Dermis blood vessel endothelial cell (primary cell): ENCODE measurements at places on chromosomes 1 and 21.
A peak's percentile ranks its signal among the peaks of the same experiment; 100 is the strongest.

DNA sequence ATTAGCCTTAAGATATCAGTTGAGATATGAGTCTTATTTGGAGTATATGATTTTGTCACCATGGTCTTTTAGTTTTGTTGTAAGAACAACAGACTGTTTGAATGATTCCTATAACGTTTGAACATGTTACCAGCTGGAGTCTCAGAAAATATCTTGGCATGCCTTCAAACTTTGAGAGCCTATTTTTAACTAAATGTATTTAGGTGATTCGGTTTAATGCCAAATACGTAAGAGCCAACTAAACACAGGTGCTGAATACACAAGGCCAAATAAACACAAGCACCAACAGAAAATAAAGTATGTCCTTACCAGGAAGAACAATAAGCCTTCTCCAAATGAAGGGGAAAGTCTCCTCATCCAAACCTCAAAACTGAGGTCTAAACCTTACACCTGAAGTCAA is 48.6 kb downstream of the PRKACB start:
- DNase-seq: no peak

GRCh38 chr1:214370615-214371014 is 89.7 kb downstream of the SMYD2 start:
- DNase-seq: no peak

DNA sequence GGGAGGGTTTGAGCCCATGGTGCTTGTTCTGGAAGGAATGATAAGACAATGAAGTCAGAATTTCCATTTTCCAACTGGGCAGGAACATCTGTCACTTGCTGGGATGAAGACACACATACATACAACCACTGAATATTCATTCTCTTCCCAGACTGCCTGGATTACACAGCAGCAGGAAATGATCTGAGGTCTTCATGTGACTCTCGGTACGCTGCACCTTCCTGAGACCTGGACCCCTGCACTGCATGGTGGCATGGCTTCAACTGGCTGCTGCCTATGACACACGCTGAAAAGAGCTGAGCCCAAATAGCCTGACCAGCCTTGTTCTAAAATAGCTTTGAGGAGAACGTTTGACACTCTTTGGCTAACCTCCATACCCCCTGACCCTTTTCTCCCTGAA is 150.6 kb downstream of the GABPA start:
- peak; percentile 68 for DNase-seq

GRCh38 chr1:230992100-230992774 is 13.3 kb downstream of the ARV1 start:
- no peak for DNase-seq

DNA sequence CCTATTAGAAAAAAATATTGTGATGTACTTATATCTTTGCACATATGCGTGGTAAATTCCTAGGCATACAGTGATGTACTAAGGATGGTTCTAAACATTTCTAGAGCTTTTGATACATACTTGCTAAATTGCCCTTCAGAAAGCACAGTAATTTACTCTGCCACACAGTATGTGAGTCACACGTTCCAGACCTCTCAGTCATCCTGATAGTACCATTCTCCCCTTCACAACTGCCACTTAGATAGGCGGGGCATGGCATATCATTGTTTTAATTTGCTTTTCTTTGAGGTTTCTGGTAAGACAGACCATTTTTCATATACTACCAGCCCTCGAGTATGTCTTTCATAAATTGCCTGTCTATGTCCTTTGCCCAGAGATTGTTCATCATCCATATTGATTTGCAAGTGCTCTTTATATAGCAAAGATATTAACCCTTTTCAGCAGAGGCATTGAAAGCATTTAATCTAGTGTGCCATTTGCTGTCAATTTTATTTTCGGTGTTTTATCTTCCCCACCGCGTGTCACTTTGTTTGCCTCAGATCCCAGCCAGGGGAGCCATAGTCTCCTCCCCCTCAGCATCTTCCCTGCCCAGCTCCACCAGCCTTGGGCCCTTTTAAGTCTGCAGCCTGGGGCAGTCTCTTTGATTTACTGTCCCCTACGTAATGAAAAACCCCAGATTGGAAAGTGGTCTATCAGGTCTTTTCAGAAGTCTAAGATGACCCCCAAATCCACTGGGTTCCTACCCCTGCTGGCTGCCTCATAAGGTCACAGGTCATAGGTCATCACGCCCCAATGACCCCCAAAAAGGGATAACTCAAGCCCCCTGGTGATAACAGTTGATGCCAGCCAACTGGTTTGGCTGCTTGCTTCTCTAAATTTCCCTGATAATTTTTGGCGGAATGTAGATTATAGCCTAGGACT is 11.8 kb upstream of the PAX7 start:
- DNase-seq: no peak

DNA sequence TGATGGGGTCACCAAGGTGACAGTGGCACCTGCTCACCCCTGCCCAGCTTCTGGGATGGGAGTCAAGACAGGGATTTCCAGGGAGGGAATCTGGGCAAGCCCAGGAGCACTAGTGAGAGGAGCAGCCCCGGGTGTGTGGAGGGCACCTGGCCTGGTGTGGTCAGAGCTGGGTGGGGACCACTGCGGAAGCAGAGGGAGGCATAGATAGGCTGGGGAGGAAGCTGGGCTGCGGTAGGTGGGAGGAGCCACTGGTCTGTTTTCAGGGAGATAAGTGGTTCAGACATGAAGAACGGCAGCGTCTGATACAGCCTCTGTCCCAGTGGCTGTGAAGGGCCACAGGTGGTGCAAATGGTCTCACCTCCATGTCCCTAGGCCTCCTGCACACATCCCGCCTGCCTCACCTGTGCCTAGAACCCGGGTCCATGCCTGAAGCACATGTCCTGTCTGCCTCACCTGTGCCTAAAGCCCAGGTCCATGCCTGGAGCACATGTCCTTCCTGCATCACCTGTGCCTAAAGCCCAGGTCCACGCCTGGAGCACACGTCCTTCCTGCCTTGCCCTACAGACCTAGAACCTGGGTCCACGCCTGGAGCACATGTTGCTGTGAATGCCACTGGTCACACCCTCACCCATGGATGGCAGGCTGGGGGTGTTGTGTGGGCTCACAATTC is 325.9 kb upstream of the AJAP1 start:
- DNase-seq: no peak

DNA sequence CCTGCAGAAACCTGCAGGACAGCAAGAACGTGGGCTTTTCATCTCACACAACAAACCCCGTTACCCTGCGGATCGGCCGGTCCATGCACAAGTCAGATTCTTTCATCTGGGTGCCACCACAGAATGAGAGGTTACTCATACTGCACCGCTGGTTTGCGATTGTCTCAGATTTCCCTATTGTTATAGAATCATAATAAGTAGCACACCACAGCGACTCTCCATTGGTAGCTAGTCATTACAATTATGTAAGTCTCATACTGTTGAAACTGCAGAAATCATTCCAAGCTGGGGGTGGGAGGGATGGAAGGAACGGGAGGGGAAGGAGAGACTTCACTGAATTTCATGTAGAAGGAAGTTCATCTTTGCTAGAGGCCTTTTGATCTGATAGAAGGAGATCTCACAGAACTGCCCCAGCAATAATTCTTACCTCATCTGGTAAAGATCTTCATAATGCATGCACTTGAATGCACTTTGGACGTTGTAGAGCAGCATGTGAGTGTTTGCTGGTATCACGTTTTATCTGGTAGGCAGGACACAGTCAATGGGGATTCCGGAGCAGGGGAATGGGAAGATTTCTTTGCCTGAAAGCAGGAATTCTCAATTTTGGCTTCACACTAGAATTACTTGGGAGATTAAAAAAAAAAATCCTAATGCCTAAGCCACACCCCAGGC is 221.1 kb downstream of the KIF26B start:
- no peak for DNase-seq

DNA sequence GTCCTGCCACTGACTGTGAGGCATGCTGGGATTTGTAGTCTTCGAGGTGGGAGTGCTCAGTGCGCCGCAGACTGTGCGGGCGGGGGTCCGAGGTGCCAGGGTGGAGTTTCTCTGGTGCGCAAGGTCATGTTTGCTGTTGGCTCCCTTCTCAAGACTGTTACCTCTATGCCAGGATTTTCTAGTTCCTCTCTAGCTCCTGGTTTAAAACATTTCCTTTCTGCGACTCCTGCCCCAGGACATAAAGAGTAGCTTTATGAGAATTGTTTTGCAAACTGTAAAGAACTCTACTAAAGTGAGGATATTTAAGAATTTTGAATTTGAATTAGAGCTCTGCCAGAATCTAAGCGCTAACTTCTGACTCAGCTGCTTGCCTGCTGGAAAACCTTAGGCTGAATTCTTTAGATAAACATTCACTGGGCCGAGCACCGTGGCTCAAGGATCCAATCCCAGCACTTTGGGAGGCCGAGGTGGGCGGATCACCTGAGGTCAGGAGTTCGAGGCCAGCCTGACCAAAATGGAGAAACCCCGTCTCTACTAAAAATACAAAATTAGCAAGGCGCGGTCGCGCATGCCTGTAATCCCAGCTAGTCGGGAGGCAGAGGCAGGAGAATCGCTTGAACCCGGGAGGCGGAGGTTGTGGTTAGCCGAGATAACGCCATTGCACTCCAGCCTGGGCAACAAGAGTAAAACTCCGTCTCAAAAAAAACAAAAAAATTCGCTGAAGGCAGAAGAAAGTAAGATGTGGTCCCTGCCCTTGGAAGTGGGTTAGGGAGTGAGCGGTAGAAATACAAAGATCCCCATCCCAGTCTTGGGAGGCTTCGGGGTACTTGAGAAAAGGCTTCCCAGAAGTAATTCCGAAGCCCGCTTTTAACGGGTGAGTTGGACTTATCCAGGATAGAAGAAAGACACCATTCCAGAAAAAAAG is 992 bp upstream of the USP48 start:
- no peak for DNase-seq

DNA sequence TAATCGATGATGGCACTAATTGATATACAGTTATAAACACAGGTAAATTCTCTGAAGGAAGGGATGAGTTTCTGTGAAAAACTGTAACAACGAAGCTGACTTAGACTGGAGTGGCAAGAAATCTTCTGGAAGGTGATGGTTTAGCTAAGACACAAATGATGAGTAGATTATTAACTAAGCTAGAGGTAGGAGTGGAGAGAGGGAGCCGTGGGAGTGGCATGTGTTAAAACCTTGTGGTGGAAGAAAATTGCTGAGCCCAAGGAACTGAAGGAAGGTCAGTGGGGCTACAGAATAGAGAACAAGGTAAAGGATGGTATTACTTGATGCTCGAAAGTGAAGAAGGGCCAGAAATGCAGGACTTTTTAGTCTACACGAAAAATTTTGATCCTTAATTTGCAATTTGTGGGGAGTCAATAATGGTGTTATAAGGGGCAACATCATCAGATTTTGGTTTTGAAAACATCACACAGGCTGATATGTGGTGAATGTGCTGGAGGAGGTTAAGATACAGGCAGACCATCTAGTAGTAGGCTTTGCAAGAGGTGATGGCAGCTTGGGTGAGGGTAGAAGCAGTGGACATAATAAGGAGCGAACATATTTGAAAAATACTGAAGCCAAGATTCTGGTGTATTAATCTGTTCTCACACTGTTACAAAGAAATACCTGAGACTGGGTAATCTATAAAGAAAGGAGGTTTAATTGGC is 93.8 kb downstream of the S1PR1 start:
- no peak for DNase-seq

DNA sequence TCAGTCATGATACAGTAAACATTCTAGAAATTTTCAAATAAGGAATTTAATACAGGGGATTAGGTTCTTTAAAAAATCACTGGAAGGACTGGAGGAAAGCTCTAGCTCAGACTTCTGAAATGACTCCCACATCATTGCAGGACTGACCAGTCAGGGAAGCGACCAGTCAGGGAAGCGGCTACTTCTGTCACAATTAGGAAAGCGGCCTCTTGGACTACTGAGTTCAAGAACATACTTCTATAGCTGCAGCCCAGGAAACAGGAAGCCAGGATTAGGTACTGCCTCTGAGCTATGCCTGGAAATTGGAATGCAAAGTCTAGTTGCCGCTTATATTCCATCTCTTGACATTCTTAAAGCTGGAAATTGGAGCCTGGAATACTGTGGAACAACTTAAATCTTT is 45.5 kb downstream of the USP25 start:
- no peak for DNase-seq

- DNase-seq: no peak
These were observed 7.0 kb downstream of the BCAN start for GRCh38 chr1:156648951-156649350.

DNA sequence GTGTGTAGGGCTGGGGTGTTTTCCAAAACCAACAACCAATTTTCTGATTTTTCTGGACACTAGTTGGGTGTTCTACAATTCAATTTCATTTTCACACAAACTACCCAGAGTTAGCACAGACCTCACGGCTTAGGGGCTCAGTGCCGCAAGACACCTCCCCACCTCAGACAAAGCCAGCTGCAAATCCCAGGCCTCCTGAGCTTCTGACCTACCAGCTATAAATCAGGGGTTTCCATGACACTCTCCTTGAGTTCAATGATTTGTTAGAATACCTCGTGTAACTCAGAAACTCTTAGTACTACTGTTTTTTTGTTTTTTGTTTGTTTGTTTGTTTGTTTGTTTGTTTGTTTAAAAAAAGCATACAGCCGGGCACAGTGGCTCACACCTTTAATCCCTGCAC is 28.7 kb upstream of the FAM89A start:
- DNase-seq: no peak

- no peak for DNase-seq
These were observed 56.9 kb downstream of the ENAH start for GRCh38 chr1:225595974-225596551.

DNA sequence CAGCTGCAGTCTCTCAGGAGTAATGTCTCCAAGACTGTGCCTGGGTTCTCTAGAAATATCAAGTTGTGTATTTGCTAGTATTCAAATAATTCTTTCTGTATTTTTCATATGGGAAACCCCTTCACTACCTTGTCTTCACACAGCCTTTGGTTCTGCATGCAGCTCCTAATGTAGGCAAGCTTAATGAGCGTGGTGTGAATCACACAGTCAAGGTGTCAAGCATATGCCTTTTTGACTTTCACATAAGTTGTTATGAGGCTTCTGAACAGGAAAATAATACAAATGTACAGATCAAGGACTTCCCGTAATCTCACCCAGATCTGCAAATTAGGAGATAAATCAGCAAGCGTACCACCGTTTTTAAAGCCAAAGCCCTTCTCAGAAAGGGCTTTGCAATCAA is at the start of gene FCRL3:
FCRL3 (minus strand) TSS at position 38 of the 400 bp plus-strand sequence. CDS start 280 bp downstream, outside the sequence.
- DNase-seq: no peak

GRCh38 chr1:46284597-46285564 is 18.5 kb downstream of the LRRC41 start:
- no peak for DNase-seq
